ENCODE measurements at places on chromosomes 12 and 14.

DNA sequence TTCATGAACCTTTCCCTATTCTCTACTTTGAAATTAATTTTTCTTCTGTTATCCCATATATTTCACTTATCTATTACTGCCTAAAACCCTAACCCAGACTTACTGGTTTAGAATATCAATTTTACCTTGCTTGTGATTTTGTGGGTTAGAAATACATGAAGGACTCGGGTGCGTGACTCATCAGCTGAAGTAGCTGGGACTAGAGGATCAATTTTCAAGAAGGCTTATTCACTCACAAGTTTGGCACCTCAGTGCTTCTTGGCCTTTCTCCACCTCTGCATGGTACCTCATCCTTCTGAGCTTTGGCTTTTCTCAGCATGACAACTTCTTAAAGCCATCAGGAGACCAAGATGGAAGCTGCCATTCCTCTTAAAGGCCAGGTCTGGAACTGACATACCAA, 57.8 kb downstream of the TMEM117 start:
- peak; percentile 35 for DNase-seq

- no peak for DNase-seq
These were observed 99.2 kb downstream of the BRMS1L start for GRCh38 chr14:35925319-35925718.

DNA sequence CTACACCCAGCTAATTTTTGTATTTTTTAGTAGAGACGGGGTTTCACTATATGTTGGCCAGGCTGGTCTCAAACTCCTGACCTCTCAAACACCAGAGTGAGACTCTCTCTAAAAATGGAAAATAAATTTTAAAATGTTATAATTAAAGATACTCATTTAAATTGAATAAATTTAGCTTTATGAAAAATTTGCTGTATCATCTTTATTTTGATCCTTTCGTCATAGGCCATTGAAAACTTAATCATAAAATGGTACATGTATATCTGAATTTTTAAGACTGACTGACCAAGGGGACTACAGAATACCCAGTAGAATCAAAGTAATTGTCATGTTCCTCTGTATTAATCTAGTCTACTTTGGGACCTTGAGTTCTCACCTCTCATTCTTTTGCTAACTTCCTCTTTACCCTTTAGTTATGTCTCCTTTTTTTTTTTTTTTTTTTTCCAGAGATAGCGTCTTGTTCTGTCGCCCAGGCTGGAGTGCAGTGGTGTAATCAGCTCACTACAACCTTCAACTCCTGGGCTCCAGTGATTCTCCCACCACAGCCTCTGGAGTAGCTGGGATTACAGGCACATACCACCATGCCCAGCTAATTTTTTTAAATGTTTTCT, 9.5 kb downstream of the RAB5B start:
- no peak for DNase-seq

GRCh38 chr12:119676573-119676972, 8.6 kb downstream of the PRKAB1 start:
- no peak for DNase-seq

GRCh38 chr12:107126796-107127481, 33.6 kb upstream of the CRY1 start:
- peak; percentile 56 for DNase-seq

- DNase-seq = peak; percentile 14
These were observed 53.0 kb downstream of the PAPLN start for GRCh38 chr14:73290279-73290678.

DNA sequence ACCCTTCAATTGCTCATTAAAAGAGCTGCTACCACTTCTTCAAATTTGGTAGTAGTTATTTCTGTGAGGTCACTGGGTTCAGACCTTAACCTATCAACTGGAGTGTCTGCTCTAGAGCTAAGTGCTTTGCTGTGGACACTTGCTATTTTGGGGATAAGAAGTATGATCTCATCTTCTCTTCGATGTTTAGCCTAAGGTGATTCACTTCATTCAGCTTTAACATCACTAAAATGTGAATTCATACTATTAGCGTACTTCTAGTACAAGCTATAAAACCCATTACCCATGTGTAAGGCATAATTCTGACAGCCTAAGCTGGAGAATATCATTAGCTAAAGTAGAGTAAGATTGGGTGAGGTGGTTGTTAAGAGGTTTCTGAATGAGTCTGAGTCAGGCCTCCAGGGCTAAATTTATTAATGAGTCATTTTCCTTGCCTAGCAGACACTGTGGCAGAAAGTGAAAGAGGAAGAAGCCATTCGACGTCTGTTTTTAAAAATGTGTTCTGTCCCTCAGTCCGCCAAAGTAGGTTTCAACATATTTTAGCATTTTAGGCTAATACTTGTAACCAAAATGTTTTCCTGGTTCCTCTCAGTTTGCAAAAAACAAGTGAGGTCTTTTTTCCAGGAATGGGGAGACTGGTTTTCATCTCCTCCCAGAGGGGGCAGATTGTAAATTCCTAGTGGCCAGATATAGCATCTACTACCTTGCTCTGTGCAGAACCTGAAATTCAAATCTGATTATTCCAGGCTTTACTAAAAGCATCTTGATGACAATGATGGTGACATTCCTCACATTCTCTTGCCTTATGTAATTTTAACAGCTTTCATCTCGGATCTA, 103.6 kb downstream of the SSPN start:
- DNase-seq = peak; percentile 91

- peak; percentile 21 for DNase-seq
These were observed 3.7 kb downstream of the KERA start for GRCh38 chr12:91053951-91054715.

DNA sequence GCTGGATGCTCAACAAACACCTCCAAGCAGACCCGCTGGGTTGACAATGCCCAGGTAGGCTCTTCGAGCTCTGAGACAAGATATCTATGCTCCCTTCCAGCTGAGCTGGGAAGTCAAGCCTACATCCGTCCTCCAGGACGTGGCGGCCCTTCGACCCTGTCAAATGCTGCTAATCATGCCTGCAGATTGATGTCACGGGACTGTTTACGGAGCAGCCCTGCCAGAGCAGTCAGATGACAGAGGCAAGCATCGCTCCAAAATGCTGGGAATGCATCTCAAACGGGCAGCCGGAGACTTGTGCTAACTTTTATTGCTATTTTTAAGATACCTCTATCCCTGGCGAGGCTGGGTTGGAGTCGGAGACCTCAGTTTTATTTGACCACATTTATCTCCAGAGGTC, 139.2 kb downstream of the NTF3 start:
- no peak for DNase-seq

GRCh38 chr14:55547650-55548315, 32.2 kb upstream of the KTN1 start:
- peak; percentile 10 for DNase-seq

GRCh38 chr12:116654226-116654743, 83.6 kb downstream of the SPRING1 start:
- DNase-seq = no peak

DNA sequence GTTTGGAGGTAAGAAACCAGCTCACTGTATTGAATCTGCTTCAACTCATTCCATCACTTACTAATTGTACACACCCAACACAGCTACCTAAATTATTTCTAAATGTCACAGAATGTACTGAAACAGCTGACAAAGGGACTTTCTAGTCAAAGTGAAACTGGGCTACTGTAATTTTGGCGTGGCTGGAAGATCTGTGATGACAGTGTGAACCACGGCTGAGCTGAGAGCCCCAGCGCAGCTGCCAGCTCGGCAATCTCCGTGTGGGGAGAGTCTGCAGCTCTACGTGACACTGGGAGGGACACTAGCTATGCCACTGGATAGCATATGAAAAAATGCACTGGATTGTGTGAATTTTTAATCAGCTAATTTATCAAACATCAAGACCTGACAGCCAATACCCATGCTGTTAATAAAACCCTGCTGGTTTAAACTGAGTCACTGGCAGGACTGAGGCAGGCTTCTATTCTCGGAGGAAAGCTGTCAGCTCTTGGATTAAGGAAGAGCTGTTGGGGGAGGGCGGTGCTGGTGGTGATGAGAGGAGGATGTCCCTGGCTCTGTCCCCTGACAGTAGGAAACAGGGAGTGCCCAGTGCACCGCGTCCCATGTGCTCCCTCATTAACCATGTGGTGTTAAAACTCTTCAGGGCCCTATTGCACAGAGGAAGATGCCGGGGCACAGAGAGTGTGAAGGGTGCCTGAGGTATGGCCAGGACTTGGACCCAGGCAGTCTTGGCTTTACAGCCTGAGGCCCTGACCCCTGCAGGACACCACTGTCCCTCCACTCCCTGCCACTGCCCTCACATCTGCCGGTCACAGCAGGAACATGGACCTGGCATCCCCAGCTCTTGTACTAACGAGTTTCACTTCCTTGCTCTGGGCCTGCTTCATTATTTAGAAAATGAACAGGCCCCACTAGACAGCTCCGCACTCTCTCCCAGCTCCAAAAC, 13.3 kb downstream of the SLC15A4 start:
- DNase-seq = no peak

DNA sequence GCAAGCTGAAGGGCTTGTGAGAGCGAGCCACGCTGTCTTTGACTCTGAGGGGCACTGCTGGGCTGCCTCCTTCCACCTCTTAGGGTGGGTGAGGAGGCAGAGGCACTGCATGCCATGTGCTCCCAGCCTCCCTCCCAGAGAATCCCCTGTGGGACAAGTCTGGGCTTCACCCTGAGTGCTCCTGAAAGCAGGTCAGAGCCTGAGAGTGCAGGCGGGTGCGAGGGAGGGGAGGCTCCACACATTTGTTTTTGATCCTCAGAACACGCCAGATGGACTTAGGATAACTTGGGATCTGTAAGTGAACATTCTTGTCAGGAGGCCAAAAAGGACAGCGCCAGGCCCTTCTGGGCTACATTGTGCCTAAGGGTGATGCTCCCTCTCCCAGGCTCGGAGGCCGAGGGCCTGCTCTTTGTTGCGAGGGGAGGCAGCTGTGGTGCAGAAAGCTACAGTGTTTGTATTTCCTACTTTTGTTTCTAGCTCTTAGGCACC, 155.4 kb downstream of the TMX1 start:
- peak; percentile 91 for DNase-seq

DNA sequence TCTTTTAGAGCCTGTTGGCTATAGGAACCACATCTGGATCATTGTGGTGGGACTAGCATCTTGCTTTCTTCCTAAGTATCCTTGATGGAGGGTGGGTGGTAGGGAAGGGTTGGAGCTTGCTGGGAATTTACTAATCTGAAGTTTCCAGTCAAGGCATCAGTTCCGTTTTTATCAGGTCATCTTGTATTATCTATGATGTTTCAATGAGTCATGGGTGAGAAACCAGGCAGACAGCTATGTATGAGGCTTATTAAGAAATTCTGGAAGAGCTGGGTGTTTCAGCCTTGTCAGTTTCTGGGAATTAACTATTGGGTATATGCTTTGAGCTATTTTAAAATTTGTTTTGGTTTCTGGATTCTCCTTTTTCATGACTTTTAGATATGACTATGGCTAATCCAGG, 11.3 kb downstream of the TSFM start:
- DNase-seq = peak; percentile 93

GRCh38 chr14:60722107-60722356, 2.1 kb downstream of the SIX4 start:
- peak; percentile 52 for DNase-seq

DNA sequence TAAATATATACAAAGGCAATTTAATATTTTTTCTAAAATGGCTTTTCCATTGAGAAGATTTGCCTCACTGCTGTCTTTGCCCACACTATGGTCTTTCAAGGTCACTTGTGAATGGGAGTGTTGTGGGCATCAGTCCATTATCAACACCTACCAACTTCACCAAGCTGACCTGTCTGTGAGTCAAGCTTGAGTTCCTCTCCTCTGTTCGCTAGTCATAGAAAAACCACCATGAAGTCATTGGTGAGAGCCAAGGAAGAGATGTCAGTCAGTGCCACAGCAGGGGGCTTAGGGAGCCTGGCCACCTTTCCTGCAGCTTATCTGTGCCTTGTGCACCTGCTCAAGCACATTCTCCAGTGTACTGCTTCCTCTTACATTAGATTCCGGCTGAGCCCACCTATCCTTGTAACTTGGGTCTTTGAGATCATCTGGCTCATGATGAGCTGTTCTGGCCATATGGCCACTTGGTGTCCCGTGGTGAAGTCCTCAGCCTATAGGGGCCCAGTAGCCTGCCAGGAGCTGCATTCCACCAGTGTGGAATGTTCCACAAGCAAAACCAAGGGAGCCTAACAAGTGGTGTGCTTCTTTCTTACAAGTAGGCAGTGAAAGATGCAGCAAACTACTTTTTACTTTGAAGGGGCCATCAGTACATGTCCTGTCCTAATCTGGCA, 80.8 kb upstream of the C12orf71 start:
- DNase-seq = peak; percentile 75

- peak; percentile 59 for DNase-seq
These were observed 1.3 kb downstream of the OTOGL start for GRCh38 chr12:80100591-80100990.

- no peak for DNase-seq
These were observed 366.3 kb downstream of the AACS start for GRCh38 chr12:125431516-125431915.

DNA sequence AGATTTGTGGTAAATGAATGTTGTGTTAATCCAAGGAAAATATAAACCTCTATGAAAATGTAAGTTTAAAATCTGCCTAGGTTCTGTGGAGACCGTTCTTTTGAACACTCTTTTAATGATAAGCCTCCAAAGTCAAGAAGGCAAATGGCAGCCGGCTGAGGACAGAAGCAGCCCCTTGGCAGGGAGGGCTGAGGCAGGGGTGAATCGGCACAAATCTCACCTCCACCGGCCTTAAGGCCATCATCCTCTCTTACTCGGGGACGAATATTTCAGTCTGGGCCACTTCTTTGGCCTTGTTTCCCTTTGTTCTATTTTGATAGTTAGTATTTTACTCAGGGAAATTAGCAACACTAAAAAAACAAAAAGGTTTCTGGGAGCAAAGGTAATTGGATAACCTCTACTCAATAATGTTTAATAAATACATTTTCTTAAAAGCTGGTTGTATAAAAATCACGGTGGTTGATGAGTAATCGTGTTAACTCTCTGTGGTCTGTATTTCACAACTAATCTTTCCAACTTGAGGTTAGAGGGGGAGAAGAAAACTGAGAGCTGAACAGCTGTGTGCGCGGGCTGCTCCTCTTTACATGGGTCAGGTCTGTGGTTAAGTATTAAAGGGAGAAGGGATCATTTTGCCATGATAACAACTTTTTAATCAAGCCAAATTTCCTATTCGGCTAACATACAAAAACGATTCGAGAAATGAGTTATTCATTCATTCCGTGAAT, 18.6 kb downstream of the LGMN start:
- peak; percentile 93 for DNase-seq

DNA sequence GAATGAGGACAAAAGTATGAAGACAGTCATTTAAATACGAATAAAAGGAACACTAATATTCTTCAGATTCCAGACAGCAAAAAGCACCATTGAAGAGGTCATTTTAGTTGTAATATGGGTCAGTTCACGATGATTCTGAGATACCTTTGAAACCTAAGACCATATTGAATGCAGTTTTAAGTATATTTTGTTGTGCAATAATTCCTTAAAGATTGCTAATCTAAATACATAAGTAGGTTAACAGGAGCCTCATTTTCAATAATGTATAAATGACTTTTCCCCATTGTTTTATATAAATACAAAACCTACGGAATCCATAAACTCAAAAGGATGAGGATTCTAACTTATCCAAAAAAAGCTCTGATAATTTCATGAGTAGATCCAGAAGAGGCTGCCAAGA, 5.8 kb downstream of the GNS start:
- DNase-seq = no peak

GRCh38 chr14:103735815-103736545, 20.4 kb downstream of the ZFYVE21 start:
- DNase-seq = no peak

All from ELR (cell line).